Inflammatory macrophage (primary cell): ENCODE measurements at places on chromosomes 4 and X.

GRCh38 chrX:118675966-118676349, 51.4 kb upstream of the IL13RA1 start:
- DNase-seq: no peak

GRCh38 chr4:17033025-17033767, 134.8 kb upstream of the LDB2 start:
- no peak for DNase-seq

DNA sequence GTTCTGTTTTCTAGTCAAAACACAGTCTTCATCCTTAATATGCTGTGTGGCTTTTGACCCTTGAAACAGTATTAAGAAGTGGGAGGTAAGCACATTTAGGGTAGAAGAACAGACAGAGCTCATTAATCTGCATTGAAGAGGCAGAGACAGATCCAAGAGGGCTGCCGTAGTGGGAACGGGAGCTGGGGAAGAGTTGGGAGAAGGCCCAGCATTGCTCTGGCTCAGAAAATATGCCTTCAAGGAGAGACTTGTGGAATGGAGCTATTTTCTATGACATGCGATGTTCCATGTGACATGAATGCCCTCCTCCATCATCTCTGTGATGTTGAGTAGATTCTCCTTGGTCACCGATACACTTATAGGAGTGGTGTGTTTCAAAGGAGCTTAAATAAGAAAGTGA, 273.3 kb upstream of the BOD1L1 start:
- DNase-seq: no peak

- DNase-seq: no peak
Observed at GRCh38 chrX:38095971-38096529, 89.7 kb downstream of the SYTL5 start.

DNA sequence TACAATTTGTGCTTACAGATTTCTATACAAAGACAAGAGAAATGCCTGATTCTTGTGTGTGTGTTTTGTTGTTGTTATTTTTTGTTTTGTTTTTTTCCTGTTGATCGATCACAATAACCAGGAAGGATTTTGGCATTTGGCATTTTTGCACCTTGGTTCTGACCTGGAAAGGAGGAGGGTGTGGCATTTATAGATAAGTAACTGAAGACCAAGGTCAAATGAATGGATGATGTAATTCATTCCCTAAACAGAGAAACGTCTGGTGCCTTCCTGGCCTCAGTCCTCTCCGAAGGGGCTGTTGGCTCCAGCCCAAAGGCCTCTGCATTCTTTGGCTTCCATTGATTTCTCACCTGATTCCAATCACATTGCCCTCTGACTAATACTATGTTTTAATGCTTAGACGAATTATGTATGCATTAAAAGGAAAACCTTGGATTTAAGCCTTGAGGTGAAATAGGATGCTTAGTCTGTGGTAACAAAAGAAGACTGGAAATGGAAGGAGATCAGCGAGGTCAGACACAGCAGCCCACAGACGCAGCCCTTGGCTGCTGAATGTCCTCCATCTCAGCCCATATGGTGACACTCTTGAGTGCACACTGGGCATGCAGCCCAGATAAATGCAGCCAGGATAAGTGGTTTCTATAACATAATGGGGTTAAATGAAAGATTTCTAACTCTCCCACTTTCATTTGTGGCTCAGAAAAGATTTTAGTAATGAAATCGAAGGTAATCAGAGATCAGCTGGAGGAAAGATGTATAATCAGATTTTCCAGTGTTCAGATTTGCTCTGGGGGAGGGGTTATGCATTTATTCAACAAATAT, 60.5 kb upstream of the TRIM2 start:
- DNase-seq: no peak

GRCh38 chr4:143289370-143289769, 47.3 kb upstream of the GAB1 start:
- DNase-seq: no peak

DNA sequence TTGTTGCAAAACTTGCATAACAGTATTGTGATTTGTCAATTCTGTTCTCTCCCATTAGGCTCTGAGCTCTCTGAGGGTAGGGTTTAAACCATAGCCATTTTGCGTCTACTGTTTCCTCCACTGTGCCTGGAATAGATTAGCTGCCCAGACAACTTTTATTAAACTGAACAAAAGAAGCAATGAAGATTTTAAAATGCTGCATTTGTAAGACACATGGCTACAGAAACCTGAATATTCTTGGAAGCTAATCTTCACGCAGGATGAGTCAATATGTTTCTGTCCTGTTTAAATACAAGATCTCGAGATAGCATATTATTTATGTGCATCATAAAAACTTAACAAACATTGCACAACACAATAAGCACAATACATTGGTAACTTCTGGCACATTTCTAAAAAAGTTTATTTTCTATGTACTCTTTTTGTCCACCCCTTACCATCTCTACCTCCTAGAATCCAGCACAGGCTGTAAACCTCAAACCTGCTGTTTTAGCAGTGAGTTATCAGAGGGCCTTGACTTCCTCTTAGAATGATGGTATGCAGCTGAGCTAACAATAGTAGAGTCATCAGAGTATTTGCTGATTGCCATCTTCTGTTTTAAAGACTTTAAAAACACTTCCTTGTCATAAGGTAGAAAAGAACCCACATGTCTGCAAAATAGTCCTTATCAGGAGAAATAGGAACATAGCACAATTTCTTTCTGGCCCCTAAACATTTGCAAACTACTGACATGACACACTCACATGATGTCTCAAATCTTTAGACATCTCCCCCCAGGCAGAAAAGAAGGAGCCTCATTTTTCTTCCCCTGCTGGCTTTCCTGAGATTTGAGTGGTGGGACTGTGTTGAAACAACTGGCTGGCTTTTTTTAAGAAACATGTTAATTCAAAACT, 10.6 kb upstream of the CCNG2 start:
- DNase-seq: peak; percentile 42

- no peak for DNase-seq
Observed at GRCh38 chr4:40820101-40820500, 70.3 kb downstream of the NSUN7 start.

DNA sequence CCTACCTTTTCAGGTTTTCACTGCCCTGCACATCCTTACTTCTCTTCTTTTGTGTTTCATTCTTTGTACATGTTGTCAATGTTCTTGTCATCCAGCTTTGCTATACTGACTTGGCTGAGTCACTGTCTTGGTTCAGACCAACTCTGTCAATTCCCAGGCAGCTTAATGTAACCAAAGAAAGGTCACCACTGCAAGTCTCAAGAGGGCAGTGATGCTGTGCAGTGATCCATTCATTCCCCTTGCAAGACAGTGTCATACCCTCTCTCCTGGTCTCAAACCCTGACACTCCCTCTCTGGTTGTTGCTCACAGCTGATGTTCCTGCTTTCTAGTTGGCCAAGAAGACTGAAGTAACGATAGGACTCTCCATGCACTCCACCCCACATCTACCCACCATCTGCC, 17.5 kb downstream of the RAB39B start:
- DNase-seq: no peak

GRCh38 chrX:104745152-104745551, 179.2 kb downstream of the IL1RAPL2 start:
- no peak for DNase-seq

DNA sequence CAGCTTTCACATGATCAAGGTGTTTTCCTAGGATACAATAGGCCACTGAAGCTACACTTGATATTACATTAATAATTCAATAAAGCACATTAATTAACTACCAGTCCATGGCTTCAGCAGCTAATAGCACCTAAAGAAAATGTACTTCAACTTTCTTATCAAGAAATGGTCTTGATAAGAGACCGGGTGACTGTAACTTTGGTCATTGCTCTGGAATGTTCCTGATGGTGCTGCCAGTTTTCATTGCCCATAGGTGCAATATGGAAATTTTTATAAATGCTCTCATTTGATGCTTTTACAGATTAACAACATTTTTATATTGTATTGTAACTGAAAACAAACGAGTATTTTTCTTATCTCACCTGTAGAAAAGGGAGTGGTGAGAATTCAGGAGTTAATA, 165.4 kb downstream of the SHROOM3 start:
- DNase-seq: no peak

- DNase-seq: peak; percentile 89
Observed at GRCh38 chrX:39144956-39145355, 343.7 kb downstream of the MID1IP1 start.

- no peak for DNase-seq
Observed at GRCh38 chr4:7166237-7166636, 26.1 kb upstream of the SORCS2 start.

- peak; percentile 43 for DNase-seq
Observed at GRCh38 chr4:92101737-92102172, 202.0 kb upstream of the GRID2 start.

GRCh38 chrX:80285131-80285773, 135.0 kb upstream of the TENT5D start:
- peak; percentile 10 for DNase-seq

DNA sequence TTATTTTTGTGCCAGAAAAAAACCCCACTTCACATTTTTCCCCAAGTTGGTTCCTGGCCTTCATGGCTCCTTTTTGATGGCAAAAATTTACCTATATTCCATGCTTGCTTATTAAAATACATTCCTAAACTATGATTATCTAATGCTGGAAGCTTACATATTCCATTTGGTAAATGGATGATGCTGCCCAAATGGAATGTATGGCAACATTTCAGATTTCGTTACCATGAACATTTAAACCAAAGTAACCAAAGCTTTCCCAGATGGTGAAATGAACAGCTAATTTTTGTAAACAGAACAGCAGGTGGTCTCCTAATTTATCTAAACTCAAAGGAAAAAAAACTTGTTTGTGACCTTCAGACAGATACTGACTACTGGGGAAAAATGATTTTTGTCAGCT, 110.8 kb upstream of the TEX13A start:
- no peak for DNase-seq
